ENCODE measurements at places on chromosomes 1 and 21.

DNA sequence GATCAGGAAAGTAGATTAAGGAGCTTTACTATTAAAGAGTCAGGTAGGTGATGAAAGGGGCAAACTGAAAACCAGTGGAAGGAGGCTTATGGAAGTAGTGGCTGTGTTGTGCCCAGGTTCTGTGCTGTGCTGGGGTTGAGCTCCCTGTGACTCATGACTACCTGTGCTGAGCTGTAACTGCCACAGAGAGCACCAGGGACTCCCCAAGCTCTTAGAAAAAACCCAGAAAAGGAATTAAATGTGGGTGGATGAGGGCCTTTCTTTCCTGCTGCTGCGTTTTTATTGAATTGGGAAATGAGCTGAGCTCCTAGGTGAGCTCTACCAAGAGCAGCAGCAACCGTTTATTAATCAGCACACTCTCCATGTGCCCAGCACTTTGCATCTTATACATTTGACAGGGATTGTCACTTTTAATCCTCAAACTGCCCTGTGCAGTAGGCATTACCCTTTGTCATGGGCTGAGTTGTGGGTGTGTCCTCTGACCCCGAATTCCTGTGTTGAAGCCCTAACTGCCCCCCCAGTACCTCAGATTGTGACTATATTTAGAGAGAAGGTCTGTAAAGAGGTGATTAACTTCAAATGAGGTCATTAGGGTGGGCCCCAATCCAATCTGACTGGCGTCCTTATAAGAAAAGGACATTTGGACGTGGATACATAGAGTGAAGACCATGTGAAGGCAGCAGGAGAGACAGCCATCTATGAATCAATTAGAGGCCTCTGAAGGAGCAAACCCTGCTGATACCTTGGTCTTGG, 65.4 kb downstream of the AK4 start:
- DNase-seq = no peak

- no peak for DNase-seq
Measured at GRCh38 chr21:21813289-21813688, 815.1 kb downstream of the NCAM2 start.

DNA sequence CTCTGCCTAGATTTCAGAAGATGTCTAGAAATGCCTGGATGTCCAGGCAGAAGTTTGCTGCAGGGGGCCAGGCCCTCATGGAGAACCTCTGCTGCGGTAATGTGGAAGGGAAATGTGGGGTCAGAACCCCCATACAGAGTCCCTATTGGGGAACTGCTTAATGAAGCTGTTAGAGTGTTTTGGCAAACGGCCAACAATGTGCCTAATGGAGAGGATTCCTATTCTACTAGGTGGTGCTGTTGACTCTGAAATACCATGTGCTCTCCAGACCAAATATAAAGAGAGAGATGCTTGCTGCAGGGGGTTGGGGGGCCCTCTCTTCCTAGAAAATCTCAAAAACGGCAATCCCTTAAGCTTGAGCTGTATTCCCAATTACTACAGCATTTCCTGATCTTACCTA, 57.1 kb upstream of the DR1 start:
- DNase-seq = no peak

DNA sequence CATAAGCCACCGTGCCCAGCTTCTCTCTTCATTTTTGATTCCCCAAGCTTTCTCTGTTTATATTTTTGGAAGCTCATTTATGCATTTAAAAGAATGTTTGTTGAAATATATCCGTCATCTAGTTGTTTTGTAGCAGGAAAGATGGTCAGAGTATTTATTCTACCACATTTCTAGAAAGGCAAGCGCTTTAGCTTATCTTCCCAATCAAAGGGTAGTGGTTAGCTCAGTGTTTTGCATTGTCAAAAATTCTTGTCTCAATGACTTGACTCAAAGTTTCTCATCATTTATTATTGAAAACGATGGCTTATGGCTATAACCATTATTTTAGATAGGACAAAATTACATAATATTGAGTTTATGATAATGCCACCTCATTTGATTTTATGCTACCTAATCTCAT, 116.1 kb upstream of the ZP4 start:
- no peak for DNase-seq

- no peak for DNase-seq
Measured at GRCh38 chr1:2594001-2594640, 7.5 kb downstream of the PRXL2B start.

DNA sequence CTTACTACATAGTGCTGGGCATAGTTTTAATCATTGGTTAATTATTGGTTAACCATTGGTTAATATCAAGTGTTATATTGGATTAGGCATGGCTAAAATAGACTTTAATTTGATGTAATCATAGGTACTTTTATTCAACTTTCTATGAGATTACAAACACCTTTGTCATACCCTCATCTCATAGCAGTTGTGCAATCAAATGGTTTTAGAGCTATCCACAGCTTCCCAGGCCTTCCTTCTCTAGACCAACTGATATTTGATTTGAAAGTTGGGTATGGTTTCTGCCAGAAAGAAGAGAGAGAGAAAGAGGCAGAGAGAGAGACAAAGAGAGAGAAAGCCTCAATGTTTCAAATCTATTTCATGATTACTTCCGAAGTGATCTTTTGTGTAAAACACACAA, 9.6 kb upstream of the RGS1 start:
- no peak for DNase-seq

DNA sequence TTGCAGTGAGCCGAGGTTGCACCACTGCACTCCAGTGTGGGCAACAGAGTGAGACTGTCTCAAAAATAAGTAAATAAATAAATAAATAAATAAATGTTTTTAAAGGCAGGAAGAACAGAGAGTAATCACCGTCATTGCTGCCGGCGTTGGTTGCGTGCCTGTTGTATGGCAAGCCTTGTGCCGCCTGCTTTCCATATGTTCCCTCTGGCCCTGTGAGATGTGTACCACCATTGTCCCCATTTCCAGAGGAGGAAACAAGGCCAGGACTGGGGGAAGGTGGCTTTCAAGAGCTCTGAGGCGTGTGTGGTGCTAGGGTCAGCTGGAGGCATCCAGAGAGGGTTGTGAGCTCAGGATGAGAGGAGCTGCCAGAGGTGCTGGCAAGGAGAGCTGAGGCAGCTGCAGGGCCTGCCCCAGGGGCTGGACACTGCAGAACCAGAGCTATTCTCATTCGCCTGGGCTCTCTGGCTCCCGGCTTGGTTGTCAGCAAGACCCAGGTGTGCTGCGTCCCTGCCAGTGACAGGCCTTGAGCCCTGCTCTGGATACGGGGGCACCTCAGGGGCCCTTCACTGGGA, 5.2 kb upstream of the MARCKSL1 start:
- DNase-seq = no peak
